ENCODE measurements at places on chromosomes 11 and 22.
A peak's percentile ranks its signal among the peaks of the same experiment; 100 is the strongest.

- DNase-seq: no peak
Measured at GRCh38 chr11:126436209-126436755, 80.8 kb downstream of the ST3GAL4 start.

DNA sequence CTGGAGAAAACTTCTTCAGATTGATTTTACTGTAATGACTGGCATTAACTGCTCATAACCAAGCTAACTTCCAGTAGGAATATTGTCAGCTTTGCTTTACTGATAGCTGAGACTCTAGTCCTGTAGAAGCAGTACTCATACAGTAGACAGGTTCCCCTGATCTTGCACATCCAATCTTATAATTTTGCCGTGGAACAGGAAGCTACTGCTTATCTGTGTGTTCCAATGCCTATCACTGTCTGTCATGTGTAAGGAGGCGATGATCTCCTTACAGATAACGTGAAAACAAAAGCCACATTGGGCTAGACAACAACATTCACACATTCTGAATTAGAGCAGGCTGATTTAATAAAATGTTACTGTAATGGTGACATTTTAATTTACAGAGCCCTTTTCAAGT, 13.2 kb downstream of the HSD17B12 start:
- DNase-seq: no peak

GRCh38 chr11:121456151-121456550, 3.4 kb upstream of the SORL1-AS1 start:
- no peak for DNase-seq

GRCh38 chr11:67996622-67997474, 7.0 kb downstream of the UNC93B1 start:
- peak; percentile 87 for DNase-seq

DNA sequence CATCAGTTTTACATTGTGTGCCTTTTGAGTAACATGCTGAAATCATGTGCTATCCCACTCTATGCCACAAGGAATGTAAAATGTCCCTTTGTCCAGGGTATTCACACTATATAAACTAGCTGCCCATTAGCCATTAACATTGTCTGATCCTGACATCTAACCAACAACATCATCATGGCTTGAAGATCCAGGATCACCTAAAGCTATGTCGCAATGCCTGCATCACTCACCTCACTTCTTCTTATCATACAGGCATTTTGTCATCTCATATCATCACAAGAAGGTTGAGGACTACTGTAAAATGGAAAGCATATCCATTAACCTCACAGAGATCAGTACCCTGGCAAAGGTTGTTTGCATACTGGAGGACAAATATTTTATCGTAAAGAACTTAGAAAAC, 742.3 kb downstream of the DLG2 start:
- DNase-seq: no peak

DNA sequence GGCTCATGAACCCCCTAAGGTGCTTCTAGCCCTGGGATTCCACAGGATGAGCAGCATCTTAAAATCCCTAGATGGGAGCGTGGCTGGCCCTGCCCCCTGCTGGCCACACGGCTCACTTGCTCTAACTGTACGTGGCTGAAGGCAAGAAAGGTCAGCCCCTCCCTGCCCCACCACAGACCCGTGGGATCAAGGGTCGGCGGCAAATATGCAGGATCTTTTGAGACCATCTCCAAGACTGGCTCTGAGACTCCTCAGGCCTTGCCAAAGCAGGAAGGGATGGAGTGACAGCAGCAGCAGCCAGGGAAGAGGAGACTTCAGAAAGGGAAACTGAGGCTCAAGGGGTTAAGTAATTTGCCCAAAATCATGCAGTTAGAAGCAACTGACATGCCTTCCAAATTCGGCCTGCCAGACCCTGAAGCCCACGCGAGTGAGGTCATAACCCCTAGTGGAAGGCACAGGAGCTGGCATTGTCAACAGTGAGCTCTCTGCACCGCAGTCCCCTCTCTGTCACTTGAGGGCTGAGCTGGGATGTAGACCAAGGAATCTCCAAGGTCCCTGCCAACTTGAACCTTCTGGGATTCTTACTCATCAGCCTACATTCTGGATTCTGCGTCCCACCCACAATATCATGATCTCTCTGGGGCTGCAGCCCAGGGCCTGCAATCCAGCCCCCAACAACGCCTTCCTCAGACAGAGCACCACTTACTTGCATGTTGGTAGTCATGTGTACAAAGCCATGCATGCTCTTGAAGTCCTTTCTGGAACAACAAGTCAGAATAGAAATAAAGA, 31.4 kb downstream of the CREB3L1 start:
- peak; percentile 85 for DNase-seq

DNA sequence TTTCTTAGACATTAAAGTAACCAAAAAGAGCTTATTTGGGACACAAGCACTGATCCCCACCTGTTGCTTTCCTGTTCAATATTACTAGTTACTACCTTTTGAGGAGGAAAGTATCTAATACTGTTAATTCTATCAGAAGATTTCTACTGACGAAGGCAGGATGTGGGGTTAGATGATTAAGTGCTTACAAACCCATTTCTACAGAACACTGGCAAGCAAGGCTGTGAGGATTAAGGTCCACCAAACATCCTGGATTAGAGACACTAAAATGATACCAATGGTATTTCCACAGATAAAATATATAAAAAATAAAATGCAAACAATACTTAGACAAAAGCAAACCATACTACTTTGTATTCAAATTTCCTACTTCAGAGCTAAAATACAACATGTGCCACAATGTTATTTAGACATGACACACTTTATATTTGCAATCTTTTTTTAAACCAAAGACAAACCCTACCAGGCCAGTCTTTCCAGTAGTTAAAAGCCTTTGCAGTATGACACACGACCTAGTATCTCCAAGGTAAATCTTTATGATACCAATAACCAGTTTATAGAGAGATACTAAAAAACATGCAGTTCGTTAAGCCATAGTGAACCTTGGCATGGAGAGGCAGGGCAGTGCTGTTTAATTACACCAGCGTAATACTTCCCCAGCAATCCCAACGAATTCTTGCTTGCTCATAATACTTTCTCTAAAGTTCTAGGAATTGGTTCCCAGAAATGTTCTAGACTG, 71.2 kb upstream of the TP53AIP1 start:
- no peak for DNase-seq

Data from lower lobe of right lung (tissue), 2 donors.